NCI-H460 (cell line): ENCODE measurements at places on chromosomes 5 and 9.

GRCh38 chr5:9198394-9198793 lies 347.5 kb downstream of the SEMA5A start:
- DNase-seq = no peak

- DNase-seq = no peak
Observed at GRCh38 chr5:162837155-162837554, 600.2 kb upstream of the CCNG1 start.

DNA sequence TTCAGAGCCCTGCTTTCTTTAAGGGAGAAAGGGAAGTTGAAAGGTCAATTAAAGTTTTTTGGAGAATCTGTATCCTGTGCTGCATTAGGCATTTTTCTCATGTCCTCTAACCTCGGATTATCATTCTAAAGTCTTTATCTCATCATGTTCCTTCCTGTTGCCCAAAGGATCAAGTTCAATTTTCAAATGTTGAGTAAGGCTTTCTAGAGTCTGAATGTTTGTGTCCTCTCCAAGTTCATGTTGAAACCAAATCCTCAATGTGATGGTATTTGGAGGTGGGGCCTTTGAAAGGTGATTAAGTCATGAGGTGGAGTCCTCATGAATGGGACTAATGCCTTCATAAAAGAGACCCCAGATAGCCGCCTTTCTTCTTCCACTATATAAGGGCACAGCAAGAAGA lies 20.2 kb upstream of the TNC start:
- DNase-seq = no peak

DNA sequence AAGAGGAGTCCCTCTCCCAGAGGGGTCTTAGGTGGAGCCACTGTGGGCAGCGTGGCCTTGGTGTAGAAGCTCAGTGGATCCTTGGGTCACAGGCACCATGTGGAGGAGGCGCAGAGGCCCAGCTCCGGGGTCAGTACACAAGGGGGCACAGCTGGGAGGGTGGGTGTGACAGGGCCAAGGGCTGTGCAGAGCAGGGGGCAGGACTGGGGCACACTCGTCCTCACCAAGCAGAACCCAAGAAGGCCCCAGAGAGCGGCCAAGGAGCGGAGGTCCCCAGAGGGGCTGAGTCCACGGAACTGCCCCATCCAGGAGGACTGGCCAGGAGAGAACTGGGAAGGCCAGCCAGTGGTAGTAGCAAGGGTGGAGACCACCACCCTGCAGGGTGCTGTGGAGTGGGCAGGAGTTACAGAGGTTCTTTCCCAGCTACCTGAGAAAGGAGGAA lies 2.5 kb upstream of the LPCAT1 start:
- DNase-seq = no peak

DNA sequence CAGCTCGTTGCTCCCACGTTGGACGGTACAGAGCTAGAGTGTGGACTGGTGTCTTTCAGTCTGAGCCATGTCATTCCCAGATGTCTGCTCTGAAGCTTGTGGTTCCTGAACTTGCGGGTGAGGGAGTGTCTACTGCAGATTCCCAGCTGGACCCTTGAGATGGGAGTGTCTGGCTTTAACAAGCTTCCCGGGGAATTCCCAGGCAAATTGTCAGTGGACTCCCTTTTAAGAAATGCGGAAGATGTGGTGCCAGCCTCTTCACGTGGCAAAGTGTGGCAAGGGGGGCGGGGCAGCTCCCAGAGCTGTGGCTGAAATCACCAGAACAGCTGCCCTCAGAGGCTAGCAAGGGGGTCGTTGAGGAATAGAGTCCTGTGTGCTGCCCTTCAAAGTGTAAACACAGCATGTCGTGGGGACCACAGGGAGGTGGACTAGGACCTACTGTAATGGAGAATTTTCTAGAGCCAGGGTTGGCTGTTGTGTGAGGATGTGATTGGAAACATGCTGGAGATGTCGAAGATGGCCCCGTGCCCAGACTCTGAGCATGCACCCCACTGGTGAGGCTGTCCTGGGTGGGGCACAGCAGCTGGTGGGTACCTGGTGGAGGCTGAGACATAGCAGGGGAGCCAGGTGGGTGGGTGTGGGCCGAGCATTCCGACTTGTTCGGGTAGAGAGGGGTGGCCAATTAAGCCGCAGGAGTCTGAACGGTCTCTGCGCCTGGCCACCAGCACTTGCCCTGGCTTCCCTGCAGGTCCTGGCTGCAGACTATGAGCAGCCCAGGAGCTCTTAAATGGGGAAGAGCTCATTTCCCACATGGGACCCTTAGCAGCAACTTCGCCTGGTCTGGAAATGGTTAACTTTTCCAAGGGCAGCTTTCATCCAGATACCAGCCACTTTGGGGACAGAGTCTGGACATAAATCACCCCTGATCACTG lies 37.4 kb downstream of the PRRX2 start:
- no peak for DNase-seq

DNA sequence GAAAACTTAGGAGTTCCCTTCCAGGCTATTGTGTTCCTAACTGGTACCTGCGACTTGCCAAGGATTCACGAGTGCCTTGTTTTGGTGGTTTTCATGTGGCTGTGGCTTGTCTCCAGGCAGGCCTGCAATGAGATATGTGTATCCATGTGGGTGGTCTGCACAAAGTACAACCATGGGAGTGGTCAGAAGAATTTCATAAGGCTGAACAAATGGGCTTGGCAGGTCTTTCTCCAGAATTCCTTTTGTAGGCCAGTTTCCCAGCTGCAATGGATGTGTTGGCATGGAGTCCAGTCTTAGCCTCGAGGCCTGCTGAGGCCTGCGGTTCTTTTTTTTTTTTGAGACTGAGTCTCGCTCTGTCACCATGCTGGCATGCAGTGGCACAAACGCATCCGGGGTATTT lies 28.8 kb upstream of the MELK start:
- DNase-seq = no peak

DNA sequence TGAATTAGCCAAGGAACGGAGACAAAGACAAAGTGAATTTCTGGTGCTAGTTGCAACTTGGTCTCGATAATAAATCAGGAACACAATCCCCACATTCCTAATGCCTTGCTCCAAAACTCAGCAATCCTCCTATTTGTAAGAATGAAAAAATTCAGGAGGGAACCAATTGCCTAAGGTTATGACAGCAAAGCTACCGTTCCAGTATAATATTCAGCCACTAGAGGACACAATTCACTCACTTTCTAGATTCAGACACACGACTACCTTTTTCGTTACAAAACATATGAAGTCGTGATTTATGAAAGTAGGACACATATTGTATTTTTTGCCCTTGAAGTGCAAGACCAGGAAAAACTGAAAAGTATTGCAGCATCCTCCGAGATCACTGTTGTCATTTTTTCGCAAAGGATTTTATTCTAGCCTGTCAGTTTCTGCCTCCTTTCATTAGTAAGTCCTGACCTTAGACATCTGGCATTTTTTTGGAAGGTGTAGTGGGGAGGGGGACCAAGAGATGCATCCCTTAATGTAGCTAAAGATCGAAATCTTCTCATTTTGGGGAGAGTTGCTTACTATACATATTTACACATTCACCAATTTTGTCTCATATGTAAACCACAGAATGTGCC lies 133.1 kb downstream of the DOCK8 start:
- DNase-seq = peak; percentile 34

DNA sequence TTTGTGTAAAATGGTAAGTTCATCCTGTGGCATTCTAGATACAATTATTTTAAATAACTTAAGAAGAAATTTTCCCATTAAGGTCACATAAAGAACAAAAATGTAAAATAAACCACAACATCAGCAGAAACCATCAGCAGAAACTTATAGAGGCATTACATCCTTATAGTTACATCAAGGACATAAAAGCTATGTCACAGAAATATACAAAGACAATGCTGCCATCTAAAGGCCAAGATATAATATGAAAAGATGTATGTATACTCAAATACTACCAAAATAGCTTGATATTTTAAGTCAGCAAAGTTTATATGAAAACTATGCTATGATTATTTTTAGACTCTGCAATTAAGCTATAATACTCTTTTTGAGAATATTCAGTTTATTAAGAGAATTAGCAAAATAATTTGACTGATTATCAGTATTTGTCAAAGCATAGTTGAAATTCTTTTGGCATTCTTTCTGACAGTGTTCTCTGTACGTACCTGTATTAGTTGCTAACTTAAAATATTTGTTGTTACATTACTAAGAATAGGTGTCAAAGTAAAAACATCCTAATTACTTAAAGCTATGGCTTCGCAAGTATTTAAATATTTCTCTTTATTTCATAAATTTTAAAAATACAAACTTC lies 36.2 kb downstream of the FBXL17 start:
- peak; percentile 68 for DNase-seq

- no peak for DNase-seq
Observed at GRCh38 chr9:34983209-34983608, 6.3 kb upstream of the DNAJB5 start.

DNA sequence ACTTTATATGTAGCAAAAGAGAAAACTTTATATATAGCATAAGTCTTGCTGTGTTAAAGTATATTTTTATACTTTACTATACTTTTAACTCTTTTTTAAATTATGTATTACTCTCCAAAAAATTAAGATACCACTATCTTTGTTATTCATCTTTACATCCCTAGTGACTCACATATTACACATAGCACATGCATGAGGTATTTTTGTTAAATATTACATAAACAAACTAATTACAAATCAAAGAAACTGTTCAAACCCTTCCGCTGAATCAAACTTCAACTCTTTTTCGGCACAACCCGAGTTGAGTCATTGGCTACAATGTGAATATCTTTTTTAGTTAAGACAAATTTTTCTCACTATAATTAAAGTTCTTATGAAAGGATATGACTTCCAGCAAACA lies 32.1 kb downstream of the NADK2 start:
- no peak for DNase-seq

- no peak for DNase-seq
Observed at GRCh38 chr5:175452166-175452565, 8.2 kb upstream of the DRD1 start.

GRCh38 chr9:2570615-2571479 lies 50.7 kb upstream of the VLDLR start:
- peak; percentile 62 for DNase-seq

DNA sequence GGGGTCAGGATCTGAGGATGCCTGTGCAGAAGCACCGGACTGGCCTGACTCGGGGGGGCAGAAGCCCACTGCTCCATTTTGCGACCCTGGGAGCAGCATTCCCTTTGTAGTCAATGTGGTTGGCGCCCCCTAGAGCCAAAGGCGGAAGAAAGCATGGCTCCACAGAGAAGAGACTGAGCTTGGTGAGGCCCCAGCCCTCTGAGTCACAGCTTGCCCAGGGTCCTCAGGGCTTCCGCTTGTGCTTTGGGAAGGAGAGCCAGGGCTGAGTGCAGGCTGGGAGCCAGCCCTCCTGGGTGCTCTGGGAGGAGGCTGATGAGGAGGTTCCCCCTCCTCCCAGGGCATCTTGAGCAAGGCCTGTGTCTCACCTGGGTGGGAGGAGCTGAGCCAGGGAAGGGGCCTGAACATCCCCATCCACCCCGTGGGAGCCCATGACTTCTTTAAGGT lies 5.5 kb upstream of the AQP3 start:
- DNase-seq = peak; percentile 38

DNA sequence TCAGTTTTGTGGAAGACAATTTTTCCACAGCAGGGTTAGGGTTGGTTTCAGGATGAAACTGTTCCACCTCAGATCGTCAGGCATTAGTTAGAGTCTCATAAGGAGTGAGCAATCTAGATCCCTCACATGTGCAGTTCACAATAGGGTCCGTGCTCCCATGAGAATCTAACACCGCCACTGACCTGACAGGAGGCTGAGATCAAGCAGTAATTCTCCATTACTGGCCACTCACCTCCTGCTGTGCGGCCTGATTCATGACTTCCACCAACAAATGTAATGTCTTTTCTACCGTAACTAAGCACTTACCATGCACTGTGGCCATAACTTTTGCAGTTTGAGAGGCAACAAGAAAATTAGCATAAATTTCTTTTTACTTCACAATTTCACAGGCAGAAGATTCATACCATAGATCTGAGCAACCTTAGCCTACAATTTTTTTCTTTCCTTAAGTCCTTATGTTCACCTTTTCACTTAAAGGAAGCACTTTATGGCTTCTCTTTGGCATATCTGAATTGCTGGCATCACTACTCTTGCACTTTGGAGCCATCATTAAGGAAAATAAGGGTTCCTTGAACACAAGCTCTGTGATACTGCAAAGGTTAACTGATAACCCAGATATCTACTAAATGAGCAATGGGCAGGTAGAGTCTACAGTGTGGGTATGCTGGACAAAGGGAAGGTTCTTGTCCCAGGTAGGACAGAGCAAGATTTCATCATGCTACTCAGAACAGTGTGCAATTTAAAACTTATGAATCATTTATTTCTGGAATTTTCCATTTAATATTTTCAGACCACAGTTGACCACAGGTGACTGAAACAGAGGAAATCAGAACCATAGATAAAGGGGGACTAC lies 83.0 kb upstream of the IFNK start:
- no peak for DNase-seq

DNA sequence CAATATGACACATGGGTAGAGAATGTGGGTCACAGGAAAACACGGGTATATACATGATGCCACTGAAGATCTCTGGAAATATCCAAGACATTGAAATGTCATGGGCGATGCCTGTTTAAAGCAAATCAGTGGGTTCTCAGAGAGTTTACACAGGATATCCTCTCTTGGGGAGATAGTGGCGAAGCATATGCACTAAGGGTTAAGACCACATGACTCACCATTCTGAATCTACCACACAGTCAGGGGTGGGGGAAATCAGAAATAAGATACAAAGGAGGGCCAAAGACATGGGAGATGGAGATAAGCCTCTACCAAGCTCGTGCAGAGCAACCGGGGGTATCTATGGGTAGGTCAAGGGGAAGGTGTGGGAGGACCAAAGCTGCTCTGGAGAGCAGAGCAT lies 58.8 kb downstream of the SH3PXD2B start:
- DNase-seq = no peak

GRCh38 chr9:33480106-33480505 lies 6.4 kb upstream of the NOL6 start:
- no peak for DNase-seq

GRCh38 chr5:146779211-146779869 lies 99.2 kb downstream of the PPP2R2B start:
- no peak for DNase-seq

GRCh38 chr9:20580673-20581072 lies 41.6 kb downstream of the MLLT3 start:
- no peak for DNase-seq

DNA sequence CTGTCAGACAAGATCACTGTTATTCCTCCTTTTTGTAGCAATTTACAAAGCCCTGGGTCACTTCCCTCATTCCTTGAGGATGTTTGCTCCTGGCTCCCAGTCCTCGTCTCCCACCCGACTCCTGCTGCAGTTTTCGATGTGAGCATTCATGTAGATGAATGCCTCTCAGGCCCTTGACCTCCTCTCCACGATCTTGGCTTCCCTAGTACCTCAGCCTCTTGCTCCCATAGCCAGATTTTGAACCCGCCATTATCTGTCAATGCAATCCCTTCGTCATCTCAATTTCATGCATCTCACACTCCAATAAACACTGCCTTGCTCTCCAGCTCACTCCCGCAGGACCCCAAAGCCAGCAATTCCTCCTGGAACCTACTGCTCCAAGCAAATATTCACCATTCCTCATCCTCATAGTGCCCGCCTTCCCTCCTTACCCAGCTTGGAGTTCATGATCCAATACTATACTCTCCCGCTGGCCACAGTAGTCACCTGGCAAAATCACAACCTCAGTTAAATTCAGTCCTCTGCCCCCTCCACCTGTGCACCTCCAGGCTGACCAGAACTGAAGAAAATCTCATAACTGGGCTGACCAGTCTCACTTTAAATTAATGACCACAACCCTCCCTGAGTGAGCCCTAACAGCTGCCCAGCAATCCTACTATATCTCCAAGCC lies 35.1 kb upstream of the JADE2 start:
- no peak for DNase-seq

- DNase-seq = no peak
Observed at GRCh38 chr5:168941901-168942300, 359.0 kb downstream of the SLIT3 start.

- DNase-seq = no peak
Observed at GRCh38 chr5:17216974-17217492, 398 bp upstream of the BASP1 start.

GRCh38 chr9:136697821-136698526 lies 10.7 kb upstream of the AGPAT2 start:
- DNase-seq = no peak
